Temporal lobe (tissue), 4 donors: ENCODE measurements at places on chromosomes 2 and 18. TPM values are rescaled to one million over a fixed set of nuclear protein-coding genes. Genes with fewer than 3 reads are reported as not detected.

REEP1 gene
- total RNA-seq = 125 TPM

ZC3H6 gene
- 24.8 TPM for total RNA-seq

GALNT1 gene
- total RNA-seq = 47.7 TPM

PLGLB2 gene
- 2.2 TPM for total RNA-seq

FAM136A gene
- total RNA-seq = 20.7 TPM

SPP2 gene
- total RNA-seq = not detected

CCDC121 gene
- 3.9 TPM for total RNA-seq

REG3A gene
- total RNA-seq = not detected
